ENCODE measurements at places on chromosomes 13 and 19. TPM values are rescaled to one million over a fixed set of nuclear protein-coding genes. Genes with fewer than 3 reads are reported as not detected.

Gene ZNF221
- total RNA-seq, result 1.7 TPM

Gene SPRED3
- total RNA-seq, result 2.6 TPM

Gene ZNF154
- total RNA-seq, result 6.9 TPM

Gene CGB3
- not detected for total RNA-seq

Gene URAD
- not detected for total RNA-seq

Gene FFAR3
- total RNA-seq, result not detected

Gene SPACA4
- not detected for total RNA-seq

Gene CPAMD8
- 0.44 TPM for total RNA-seq

Gene MISP
- total RNA-seq, result not detected

Gene LRRC63
- total RNA-seq, result 0.78 TPM

Gene PLIN4
- not detected for total RNA-seq

Gene AMH
- total RNA-seq, result 0.37 TPM

- no peak overlapping the region for H3K4me3 ChIP-seq
- H3K27ac ChIP-seq, result no peak overlapping the region
- H3K36me3 ChIP-seq, result peaks cover 46% of the 10 kb centered on the region
- no peaks in the 10 kb centered on the region for H3K4me1 ChIP-seq
- H3K27me3 ChIP-seq, result no peaks in the 10 kb centered on the region
Measured at GRCh38 chr19:1143828-1144399, 30.2 kb downstream of the SBNO2 start.

DNA sequence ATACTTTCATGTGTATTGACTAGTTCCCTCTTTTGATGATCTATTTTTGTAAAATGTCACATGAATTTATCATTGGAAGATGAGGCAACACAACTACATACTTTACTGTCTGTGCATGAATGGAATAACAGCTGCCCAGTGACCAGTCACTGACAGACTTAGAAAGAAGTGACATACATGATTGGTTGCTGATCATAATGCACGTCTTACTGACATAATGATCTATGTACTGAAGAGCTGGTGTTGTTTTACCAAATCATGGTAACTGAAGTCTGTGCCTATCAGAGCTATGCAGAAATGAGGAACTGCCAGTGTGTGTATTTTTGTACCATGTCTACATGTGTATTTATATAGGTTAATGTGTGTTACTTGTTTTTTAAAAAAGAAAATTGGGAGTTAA, 26.5 kb downstream of the GPR18 start:
- H3K36me3 ChIP-seq, result no peaks in the 10 kb centered on the region
- no peaks in the 10 kb centered on the region for H3K27me3 ChIP-seq
- H3K27ac ChIP-seq, result no peak overlapping the region
- H3K4me1 ChIP-seq, result peaks cover 34% of the 10 kb centered on the region

DNA sequence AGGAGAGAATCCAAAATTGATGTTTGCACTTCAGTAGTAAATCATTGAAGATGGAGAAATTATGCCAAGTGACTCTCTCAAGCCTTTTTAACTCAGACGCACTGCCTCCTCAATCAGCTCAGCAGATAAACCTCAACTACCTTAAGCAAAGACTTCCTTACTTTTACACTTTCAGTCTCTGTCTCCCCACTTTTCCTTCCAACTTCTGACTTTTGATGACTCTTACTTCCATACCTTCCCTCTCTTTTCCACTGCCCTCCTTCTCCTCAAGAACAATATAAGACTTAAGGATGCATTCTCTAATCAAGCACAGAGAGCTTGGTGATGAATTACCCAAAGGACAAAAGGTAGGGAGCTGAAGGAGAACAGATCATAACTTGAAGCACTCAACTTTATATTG, 4.8 kb upstream of the DACH1 start:
- no peaks in the 10 kb centered on the region for H3K4me1 ChIP-seq
- no peak for DNase-seq
- H3K36me3 ChIP-seq, result no peaks in the 10 kb centered on the region
- no peaks in the 10 kb centered on the region for H3K27me3 ChIP-seq
- no peak overlapping the region for H3K27ac ChIP-seq

DNA sequence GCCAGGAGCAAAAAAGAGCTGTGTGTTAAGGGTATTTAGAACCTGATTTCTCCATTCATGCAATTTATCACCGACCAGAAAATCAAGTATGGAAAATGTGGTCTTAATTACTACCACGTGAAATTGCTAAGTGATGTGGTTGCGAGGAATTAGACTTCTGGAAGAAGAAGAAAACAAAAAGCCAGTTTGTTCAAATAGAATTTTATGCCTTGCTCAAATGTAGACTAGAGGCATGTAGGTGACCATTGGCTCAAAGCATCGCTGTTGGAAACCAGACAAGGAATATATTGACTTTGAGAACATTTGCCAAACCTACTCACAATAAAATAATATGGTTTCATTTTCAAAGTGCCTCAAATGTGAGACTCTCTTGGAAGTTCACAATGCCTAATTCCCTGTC, 57.3 kb upstream of the LRCH1 start:
- DNase-seq, result no peak
- H3K36me3 ChIP-seq, result no peaks in the 10 kb centered on the region
- no peaks in the 10 kb centered on the region for H3K27me3 ChIP-seq
- no peak overlapping the region for H3K4me3 ChIP-seq
- no peaks in the 10 kb centered on the region for H3K4me1 ChIP-seq

DNA sequence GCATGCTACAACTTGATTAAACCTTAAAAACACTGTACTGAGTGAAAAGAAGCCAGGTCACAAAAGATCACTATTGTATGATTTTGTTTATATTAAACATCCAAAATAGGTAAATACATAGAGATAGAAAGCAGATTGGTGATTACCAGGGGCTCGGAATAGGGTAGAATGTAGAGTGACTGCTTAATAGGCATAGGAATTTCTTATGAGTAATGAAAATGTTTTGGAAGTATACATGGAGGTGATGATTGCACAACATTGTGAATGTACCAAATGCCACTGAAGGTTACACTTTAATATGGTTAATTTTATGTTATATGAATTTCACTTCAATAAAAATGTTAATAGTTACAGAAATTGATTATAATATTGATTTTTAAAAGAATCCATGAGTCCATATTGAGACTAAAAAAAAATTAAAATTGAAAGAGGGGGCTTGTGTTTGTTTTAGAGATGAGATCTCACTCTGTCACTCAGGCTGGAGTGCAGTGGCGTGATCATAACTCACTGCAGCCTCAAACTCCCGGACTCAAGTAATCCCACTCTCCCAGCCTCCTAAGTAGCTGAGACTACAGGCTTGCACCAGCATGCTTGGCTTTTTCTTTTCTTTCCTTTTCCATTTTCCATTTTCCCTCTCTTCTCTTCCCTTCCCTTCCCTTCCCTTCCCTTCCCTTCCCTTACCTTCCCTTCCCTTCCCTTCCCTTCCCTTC, 85.1 kb downstream of the FNDC3A start:
- no peak overlapping the region for H3K27ac ChIP-seq
- DNase-seq, result no peak
- H3K27me3 ChIP-seq, result no peaks in the 10 kb centered on the region
- no peak overlapping the region for H3K4me3 ChIP-seq
- no peaks in the 10 kb centered on the region for H3K36me3 ChIP-seq

- H3K27ac ChIP-seq, result no peak overlapping the region
- no peaks in the 10 kb centered on the region for H3K36me3 ChIP-seq
- H3K27me3 ChIP-seq, result no peaks in the 10 kb centered on the region
- DNase-seq, result no peak
- no peaks in the 10 kb centered on the region for H3K4me1 ChIP-seq
- no peak overlapping the region for H3K4me3 ChIP-seq
Measured at GRCh38 chr19:32067685-32068084, 277.7 kb upstream of the ZNF507 start.

GRCh38 chr13:100517728-100518127, 70.9 kb downstream of the GGACT start:
- no peaks in the 10 kb centered on the region for H3K36me3 ChIP-seq
- DNase-seq, result no peak
- no peak overlapping the region for H3K4me3 ChIP-seq
- H3K4me1 ChIP-seq, result peaks cover 7% of the 10 kb centered on the region
- no peaks in the 10 kb centered on the region for H3K27me3 ChIP-seq

- no peak for DNase-seq
- no peaks in the 10 kb centered on the region for H3K27me3 ChIP-seq
- H3K36me3 ChIP-seq, result no peaks in the 10 kb centered on the region
Measured at GRCh38 chr13:53207556-53207955, 178.9 kb downstream of the OLFM4 start.

- peak; percentile 49 for DNase-seq
- peaks cover 20% of the 10 kb centered on the region for H3K27me3 ChIP-seq
- no peak overlapping the region for H3K27ac ChIP-seq
- H3K4me3 ChIP-seq, result peak overlapping the region; percentile 11
- H3K4me1 ChIP-seq, result peaks cover 19% of the 10 kb centered on the region
Measured at GRCh38 chr19:7916103-7916954, 1.7 kb downstream of the TGFBR3L start.

DNA sequence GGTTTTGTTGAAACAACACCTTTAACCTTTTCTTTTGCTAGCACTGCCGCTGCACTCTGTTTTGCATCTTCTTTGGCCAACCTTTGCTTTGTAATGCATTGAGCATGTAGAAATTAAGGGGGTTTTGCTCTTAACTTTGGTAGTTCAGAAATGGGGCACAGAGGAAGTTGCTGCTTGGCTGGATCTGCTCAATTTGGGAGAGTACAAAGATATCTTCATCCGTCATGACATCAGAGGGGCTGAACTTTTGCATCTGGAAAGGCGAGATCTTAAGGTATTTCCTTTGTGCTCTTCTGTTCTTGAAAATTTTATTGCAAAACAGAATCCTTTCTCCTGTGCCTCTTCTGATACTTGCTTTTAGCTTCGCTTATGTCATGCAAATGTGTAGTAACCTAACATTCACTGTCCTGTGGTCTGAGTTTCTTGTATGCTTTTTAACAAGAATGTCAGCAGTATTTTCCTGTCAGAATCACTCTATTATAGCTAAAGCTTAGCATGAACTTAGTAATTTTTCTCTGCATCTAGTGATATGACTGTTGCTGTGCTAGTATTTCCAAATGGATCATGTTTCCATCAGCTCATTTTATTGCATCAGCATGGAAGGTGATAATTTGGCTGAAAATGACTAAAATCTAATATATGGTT, 50.7 kb upstream of the AKAP11 start:
- no peaks in the 10 kb centered on the region for H3K4me1 ChIP-seq
- H3K36me3 ChIP-seq, result no peaks in the 10 kb centered on the region
- H3K27me3 ChIP-seq, result no peaks in the 10 kb centered on the region
- H3K27ac ChIP-seq, result no peak overlapping the region
- no peak overlapping the region for H3K4me3 ChIP-seq
- DNase-seq, result no peak

- no peak overlapping the region for H3K4me3 ChIP-seq
- no peaks in the 10 kb centered on the region for H3K36me3 ChIP-seq
- H3K27me3 ChIP-seq, result no peaks in the 10 kb centered on the region
- peaks cover 62% of the 10 kb centered on the region for H3K4me1 ChIP-seq
Measured at GRCh38 chr19:4086411-4086867, 19.7 kb upstream of the ZBTB7A start.

DNA sequence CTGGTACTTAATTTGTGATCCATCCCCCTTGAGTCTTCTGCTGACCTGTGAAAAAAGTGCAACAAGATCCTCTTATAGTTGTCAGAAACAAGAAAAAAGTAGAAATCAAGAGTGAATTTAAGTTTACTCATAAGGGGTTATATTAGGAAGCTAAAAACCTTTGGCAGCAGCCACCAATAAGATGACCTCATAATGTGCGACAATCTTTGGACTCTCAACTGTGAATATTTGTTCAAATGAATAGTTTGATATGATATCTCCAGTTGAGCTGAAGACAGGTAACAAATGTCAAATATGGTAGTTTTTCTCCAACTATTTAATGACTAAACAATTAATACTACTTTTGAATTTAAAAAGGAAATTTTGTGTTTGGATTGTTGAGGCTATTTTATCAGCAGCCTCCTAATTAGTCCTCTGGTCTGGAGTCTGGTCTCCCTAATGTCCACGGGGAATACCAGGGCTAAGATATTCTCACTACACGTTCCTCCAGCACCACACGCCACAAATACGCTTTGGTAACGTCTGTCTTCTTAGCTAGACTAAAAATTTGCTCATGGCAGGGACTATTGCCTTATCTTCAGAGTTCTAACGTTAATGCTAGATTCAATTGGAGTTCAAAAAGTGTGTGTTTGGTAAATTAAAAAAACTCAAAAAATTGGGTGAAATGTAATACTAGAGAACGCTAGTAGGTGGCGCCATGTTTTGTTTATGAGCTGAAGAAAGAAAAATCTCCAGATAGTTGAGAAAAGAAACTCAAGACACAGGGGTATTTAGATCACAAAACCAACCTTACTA, 51.0 kb upstream of the PDX1 start:
- H3K36me3 ChIP-seq, result no peaks in the 10 kb centered on the region
- H3K4me1 ChIP-seq, result no peaks in the 10 kb centered on the region
- no peak for DNase-seq
- no peak overlapping the region for H3K27ac ChIP-seq
- no peak overlapping the region for H3K4me3 ChIP-seq

- peak; percentile 65 for DNase-seq
- no peaks in the 10 kb centered on the region for H3K27me3 ChIP-seq
- peaks cover 5% of the 10 kb centered on the region for H3K4me1 ChIP-seq
- H3K4me3 ChIP-seq, result peak overlapping the region; percentile 75
- peak overlapping the region; percentile 76 for H3K27ac ChIP-seq
- H3K36me3 ChIP-seq, result peaks cover 15% of the 10 kb centered on the region
Measured at GRCh38 chr19:8505680-8506401, 3.4 kb upstream of the PRAM1 start.

GRCh38 chr19:38917516-38917915, 5.5 kb upstream of the CCER2 start:
- no peaks in the 10 kb centered on the region for H3K27me3 ChIP-seq
- no peak for DNase-seq
- H3K27ac ChIP-seq, result no peak overlapping the region
- H3K4me3 ChIP-seq, result no peak overlapping the region

- DNase-seq, result no peak
- H3K36me3 ChIP-seq, result no peaks in the 10 kb centered on the region
- no peaks in the 10 kb centered on the region for H3K27me3 ChIP-seq
- no peak overlapping the region for H3K27ac ChIP-seq
- H3K4me3 ChIP-seq, result no peak overlapping the region
Measured at GRCh38 chr13:58680115-58680514, 1048.6 kb downstream of the PCDH17 start.

GRCh38 chr19:35317464-35318043, 11.4 kb upstream of the CD22 start:
- no peaks in the 10 kb centered on the region for H3K27me3 ChIP-seq
- H3K4me1 ChIP-seq, result no peaks in the 10 kb centered on the region
- H3K4me3 ChIP-seq, result no peak overlapping the region
- no peak for DNase-seq
- H3K36me3 ChIP-seq, result no peaks in the 10 kb centered on the region

GRCh38 chr13:106593132-106593531, 25.2 kb upstream of the ARGLU1 start:
- H3K4me1 ChIP-seq, result no peaks in the 10 kb centered on the region
- H3K27me3 ChIP-seq, result no peaks in the 10 kb centered on the region
- DNase-seq, result no peak
- H3K36me3 ChIP-seq, result no peaks in the 10 kb centered on the region
- H3K4me3 ChIP-seq, result no peak overlapping the region

DNA sequence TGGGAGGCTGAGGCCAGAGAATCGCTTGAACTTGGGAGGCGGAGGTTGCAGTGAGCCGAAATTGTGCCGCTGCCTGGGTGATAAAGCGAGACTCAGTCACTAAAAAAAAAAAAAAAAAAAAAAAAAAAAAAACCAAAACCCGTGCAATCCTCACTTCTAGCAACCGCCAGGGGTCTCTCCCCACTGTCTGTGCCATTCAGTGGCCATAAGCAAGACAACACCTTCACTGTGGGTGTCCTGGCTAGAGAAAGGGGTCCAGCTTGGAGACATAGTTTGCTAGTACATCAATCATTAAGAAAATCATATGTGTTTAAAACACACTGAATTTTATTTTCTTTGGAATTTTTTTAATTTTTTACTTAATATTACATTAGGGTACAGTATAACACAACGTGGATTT, 68.2 kb downstream of the RASL11A start:
- no peaks in the 10 kb centered on the region for H3K27me3 ChIP-seq
- no peak overlapping the region for H3K4me3 ChIP-seq
- no peaks in the 10 kb centered on the region for H3K36me3 ChIP-seq
- H3K4me1 ChIP-seq, result no peaks in the 10 kb centered on the region
- no peak overlapping the region for H3K27ac ChIP-seq
- no peak for DNase-seq
